ENCODE measurements at places on chromosomes 6 and 20.

GRCh38 chr6:135179372-135179771, 1.7 kb upstream of the MYB start:
- DNase-seq = no peak

- no peak for DNase-seq
These were observed 197.4 kb upstream of the PRSS16 start for GRCh38 chr6:27049863-27050781.

DNA sequence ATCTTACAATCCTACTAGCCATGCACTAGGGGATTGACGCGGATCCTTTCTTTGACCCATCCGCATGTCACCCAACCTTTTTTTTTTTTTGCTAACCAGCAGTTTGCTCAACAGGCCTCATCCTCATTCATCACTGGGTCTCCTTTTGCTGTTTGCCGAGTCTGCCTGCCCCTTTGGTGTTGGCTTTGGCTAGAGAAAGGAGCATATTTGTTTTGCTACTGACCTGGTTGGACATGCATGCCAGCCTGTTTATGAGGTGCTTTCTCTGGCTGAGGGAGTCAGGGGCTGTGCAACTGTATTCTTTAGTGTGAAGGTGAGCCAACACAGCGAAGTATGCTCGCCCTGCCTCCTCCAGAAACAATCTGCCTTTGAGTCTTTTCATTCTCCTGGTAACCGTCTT, 40.2 kb downstream of the E2F3 start:
- DNase-seq = no peak

DNA sequence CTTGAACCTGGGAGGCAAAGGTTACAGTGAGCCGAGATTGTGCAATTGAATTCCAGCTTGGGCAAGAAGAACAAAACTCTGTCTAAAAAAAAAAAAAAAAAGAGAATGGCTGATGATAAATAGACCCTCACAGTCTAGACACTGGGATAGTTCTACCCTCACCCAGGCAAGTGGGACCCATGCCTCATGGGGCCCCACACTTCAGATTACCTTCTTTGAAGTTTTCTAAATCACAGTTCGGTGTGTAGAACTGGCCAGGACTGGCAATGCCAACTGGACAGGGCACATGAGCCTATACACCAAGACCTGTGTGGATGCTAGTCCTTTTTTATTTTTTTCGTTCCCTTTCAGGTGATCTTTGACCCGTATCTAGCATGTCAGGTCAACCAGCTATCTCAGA, 24.3 kb upstream of the VIP start:
- DNase-seq = no peak
